ENCODE measurements at places on chromosomes 5 and 9.

GRCh38 chr9:107710953-107711352 is 221.4 kb upstream of the KLF4 start:
- DNase-seq: no peak

DNA sequence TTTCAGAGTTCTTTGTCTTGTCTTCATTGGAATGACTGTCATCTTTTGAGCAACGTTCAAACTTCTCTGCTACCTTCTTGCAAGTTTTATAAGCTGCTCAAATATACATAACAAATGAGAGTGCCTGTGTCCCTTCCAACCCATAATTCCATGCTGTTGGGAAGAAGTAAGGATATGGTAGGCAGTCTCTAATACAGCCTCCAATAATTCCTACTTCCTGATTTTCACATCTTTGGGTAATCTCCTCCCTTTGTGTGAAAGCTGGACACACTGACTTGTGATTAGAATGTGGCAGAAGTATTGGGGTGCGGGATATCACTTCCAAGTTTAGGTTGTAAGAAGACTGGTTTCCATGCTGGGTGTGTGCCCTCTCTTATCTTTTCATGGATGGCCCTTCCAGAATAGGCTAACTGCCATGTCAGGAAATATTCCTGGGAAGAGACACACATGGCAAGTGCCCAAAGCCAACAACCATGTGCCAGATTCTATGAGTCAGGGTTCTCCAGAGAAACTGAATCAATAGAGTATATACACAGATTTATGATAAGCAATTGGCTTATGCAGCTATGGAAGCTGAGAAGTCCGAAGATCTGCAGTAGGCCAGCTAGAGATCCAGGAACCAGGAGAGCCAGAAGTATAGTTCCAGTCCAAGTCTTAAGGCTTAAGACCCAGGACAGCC is 531.3 kb downstream of the NTRK2 start:
- DNase-seq: no peak

DNA sequence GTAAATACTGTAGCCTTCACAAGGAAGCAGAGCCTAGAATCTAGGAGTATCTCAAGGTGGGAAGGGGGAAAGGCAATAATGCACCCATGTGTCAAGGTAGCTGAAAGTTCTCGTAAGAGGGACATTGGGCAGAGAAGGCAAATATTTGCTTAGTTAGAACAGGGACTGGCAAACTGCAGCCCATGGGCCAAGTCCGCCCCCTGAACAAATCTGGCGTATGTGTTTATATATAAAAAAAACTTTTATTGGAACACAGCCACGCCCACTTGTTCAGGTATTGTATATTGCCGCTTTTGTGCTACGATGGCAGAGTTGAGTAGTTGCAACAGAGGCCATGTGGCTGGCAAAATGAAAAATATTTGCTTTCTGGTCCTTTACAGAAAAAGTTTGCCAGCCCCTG is 16.1 kb downstream of the KCNN2 start:
- DNase-seq: no peak

DNA sequence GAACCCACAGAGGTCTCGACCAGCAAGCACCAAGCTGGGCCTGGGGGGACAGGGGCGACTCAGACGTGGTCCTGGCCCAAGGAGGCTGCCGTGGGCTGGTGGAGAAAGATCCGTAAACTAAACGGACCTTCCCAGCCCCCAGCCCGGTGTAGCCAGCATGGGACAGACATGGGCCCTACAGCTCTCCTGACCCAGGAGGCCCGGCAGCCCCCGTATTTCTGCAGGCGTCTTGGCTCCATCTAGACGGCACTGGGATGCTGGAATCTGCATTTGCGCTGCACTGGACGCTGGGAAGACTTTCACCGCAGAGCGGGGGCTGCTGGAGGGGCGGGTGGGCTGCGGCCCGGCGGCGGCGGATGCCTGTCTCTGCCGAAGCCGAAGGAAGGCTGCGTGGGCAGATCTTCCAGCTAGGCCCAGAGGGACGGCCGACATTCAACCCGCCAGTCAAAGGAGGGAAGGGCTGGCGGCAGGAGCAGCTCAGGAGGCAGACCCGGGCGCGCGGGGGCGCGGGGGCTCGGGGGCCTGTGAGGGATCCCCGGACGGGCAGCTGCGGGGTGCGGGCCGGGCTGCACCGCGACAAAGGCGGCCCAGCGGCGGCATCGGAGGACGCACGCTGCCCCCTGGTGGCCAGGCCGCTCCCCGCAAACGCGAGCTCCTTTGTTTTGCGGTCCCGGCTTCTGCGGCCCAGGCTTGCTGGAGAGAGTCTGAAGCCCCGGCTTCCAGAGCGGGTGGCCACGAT is 266.2 kb downstream of the NSG2 start:
- DNase-seq: peak; percentile 41

GRCh38 chr5:78271766-78272165 is 22.7 kb downstream of the AP3B1 start:
- DNase-seq: no peak

GRCh38 chr5:94245608-94246007 is 372.8 kb downstream of the KIAA0825 start:
- DNase-seq: no peak

DNA sequence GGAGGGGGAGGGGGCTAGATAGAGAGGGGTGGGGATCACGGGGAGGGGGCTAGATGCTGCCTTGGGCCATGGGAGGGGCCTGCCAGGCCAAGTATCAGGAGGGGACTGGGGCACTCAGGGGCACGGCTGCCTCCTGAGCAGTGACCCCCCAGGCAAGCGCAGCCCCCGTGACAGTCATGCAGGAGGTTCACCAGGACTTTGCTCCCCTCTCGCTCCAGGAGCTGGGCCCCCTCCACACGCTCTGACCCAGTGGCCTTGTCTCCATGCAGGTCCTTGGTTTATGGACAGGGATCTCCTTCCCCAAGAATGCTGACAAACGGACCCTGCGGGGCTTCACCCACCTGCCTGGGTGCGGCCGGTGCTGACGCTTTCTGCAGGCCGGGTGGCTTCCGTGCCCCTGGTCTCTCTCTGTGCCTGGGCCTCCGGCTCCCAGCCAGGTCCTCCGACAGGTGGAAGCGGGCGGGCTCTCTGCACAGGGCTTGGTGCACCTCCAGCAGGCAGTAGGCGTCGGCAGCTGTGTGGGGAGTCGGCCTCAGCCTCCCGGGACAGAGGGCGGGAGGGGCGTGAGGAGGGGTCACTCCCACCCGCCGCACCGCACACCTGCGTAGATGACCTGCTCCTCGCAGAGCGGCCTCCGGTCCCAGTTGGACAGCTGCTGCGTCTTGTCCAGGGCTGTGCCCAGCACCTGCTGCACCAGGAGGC is 46.8 kb upstream of the NRARP start:
- DNase-seq: no peak

DNA sequence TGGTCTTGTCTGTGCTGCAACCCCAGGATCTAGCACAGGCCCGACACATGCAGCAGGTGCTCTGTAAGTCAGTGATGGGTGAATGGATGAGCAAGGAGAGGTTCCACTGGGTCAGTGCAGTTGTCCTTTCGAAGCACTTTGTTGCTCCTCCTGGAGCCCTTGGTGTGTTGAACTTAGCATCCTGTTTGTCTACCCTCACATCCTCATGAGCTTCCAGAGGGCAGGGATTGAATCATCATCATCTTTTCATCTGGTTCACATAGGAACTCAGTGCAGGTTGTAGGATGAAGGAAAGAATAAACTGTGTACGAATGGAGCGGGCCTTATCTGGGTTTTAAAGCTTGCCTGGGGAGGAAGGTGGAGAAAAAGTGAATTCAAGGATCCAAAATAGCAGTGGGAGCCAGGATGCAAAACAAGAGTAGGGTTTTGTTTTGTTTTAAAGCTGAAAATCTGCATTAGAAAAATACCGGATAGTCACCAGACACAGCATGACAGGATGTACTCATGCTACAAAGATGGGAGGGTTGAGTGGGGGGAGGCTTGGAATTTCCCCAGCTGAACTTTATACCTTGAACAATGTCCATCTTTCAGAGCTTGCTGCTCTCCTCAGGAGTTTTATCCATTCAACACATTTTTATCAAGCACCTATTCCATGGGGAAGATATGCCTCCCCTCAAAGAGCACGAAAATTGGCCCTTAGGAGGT is 55.8 kb downstream of the PTTG1 start:
- no peak for DNase-seq

DNA sequence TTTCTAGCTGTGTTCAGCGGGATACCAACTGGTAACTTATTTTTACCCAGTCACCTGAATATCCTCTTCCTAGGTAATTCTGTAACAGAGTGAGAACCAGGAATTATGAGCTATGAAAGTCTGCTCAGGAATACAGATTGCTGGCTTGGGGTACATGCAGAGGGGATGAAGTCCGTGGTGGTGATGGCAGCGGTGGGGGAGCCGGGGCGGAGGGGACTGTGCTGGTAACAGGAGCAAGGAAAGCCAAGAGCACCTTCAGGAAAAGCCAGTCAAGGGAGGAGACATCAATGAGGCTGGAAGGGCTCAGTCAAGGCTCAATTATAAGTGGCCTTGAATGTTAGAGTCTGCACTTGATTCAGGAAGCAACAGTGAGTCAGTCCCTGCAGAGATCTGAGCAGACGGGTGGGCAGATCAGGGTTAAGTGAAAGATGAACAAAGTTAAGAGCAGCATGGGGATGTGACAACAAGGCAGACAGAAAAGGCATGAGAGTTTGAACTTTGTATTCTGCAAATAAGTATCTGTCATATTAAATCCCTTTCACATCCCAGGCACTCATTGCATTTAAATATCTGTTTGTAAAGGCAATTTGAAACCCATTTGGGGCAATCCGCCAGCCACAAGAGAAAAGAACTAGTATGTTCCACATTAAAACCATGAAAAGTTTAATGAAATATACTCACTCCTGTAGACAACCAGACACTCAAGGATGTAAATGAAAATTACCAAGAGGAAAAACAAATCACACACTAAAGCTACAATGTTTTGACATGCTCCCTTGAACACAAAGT is 101.2 kb downstream of the TTC39B start:
- no peak for DNase-seq

- DNase-seq: no peak
These were observed 1.6 kb upstream of the LMAN2 start for GRCh38 chr5:177353093-177353492.

GRCh38 chr5:137598399-137598798 is 99.3 kb upstream of the SPOCK1 start:
- DNase-seq: no peak

- DNase-seq: no peak
These were observed 39.7 kb downstream of the TLE1 start for GRCh38 chr9:81649475-81650240.

DNA sequence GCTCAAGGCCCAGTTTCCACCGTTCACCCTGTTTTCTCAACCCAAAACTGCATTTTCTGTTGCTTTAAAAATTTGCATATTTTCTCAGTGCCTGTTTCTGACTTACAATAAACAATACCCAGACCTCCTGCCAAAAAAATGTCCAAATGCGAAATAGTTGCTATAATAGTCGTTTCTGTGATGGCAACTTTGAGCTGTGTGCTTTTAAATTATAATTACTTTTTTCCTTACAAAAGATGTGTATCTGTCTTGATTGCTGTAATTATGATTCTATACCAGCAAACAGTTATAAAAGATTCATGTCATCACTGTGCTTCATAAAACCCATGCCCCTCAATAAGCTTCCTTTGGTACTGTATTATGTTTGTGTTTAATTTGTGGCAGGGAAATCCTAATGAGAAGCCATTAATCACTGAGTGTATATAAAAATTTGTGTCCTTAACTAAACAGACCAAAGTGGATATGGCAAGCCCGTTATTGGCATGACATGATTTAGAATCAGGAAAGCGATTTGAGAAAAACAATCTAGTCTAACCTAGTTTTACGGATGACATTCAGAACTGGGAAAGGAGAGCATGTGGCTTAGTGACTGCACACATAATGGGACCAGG is 5.4 kb upstream of the SLC1A3 start:
- no peak for DNase-seq

GRCh38 chr5:137027758-137028157 is 471.4 kb downstream of the SPOCK1 start:
- no peak for DNase-seq

DNA sequence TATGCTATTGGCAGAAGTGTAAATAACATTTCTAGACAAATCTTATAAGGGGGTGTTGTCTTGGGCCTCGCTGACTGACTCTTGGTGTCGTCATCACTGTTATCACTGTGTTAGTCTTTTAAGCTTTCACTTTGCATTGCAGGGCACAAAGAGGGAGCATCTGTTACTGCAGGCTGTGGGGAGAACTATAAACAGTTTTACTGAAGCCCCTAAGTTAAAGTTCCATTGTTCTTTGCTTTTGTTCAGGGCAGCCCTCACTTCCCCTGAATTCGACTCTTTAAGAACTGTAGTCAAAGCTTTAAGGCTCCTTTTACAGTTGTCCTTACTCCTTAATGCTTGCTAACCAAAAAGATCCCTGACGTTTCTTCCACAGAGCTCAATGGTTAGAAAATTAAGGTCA is 605.0 kb downstream of the RAB3C start:
- DNase-seq: no peak

GRCh38 chr5:137372773-137373160 is 126.4 kb downstream of the SPOCK1 start:
- no peak for DNase-seq

GRCh38 chr5:130874861-130875417 is 290.1 kb downstream of the HINT1 start:
- DNase-seq: no peak

- no peak for DNase-seq
These were observed 77.6 kb downstream of the UGCG start for GRCh38 chr9:111974092-111974681.

DNA sequence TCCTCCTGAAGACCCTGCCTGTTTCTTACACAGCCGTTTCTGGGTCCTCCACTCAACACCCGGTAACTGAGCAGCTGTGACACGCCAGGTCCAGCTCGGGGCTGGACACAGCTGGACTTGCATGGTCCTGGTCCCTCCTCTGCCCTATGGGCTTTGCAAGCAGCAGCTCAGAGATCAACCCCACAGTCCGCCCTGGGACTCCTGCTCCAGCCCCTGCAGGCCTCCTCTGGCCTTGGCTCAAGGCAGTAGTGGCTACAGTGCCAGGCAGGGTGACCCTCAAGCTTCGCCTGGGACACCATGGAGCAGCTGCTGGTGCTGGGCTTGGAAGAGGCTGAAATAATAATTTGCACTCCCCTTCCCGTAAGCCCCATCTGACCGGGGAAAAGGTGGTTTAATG is 66.1 kb upstream of the OLFM1 start:
- no peak for DNase-seq

- no peak for DNase-seq
These were observed 19.1 kb downstream of the EEIG1 start for GRCh38 chr9:127961613-127962155.

GRCh38 chr5:93188876-93189485 is 392.0 kb downstream of the NR2F1-AS1 start:
- no peak for DNase-seq

Measured in CD4-positive, alpha-beta T cell treated with Interferon alpha-2 for 1 hour (primary cell).